ENCODE measurements at places on chromosomes 6 and 20.
A peak's percentile ranks its signal among the peaks of the same experiment; 100 is the strongest.

DNA sequence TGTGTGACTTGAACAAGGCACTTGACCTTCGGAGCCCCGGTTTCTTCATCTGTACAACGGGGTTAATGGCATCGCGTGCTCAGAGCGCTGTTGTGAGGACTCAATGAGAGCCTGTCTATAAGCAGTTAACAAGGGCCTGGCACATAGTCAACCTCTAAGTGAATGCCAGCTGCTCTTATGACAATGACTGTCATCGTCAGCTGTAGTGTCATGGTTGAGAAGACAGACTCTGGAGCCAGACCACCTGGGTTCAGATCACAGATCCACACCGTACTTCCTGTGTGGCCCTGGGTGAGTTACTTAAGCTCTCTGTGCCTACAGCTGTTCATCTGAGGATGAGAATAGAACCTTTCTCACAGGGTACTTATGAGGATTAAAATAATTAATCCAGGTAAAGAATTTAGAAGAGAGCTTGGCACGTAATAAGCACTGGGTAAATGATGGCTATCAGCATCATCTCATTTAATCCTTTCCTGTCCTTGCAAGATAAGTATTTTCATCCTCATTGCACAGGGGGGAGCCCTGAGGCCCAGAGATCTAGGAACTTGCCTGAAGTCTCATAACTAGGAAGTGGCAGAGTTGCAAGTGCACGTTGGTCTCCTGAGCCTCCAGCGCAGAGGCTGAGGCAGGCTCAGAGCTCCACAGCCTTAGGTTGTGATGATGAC is 105.3 kb downstream of the EYA2 start:
- no peak for DNase-seq

DNA sequence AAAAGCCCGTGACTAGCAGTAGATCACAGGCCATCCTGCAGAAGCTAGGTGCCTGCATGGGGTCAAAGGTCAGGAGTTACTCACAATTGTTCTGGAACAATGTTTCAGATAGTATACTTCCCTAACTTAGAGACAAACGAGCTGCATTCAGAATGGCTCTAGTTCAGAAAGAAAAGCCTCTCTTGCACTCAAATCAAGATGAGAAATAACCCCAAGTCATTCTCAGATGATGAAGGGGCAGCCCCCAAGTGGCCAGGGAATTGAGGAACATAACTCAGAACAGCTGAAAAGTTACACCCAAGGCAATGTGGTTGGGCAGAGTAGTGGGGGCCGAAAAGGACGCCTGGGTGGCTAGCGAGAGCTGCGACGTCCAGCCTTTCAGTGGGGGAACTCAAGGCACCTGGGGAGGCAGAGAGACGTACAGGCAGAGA is 27.8 kb downstream of the FYN start:
- peak; percentile 65 for DNase-seq

DNA sequence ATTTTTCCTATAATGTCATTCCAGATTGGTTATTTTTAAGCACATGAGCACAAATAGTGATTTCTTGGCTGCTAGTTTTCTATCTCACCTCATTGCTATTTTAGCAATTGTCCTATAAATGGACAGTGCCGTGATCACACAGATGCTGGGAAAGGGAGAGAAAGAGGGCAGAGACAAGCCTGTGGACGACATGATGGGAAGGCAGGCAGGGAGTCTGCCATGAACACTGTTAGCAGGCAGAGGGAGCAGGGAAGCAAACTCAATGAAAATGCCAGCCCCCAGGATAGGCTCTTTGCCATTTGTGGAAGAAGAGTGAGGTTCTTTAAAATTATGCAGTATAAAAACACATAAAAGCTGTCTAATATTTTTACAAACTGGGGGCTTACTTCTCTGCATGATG is 96.8 kb downstream of the ADTRP start:
- DNase-seq: no peak

GRCh38 chr6:36818756-36819155 is 20.5 kb downstream of the CPNE5 start:
- no peak for DNase-seq

DNA sequence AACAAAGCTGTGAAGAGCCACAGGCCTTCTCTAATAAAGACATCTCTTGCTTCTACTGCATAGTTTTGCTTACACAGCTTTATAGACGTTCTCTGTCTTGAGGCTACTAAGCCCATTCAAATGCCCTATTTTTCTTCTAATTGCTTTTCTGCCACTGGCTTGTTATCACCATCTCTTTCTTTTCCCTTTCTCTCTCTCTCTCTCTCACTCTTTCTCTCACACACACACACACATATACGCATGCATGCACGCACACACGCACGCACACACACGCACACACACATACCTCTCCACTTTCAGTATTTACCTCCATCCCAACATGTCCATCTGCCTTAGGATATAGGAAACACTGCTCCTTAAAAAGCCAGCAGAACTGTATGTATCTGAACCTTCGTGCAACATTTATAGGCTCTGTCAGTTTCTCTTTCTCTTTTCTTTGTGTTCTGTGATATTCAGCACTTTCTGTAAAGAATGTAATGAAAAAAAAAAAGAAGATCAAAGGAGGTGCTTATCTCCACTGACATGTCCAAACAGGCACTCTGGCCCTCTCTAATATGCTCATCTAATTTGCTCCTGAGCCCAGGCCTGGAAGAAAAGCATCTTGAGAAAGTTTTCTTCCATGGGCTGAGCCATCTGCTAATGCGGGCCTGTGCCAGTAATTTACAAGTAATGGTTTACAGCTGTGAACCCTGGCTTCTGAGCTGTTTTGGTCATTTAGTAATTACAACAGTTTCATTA is 1046.7 kb upstream of the MAP3K7 start:
- peak; percentile 57 for DNase-seq

- no peak for DNase-seq
Measured at GRCh38 chr6:89978749-89979145, 84.5 kb downstream of the GJA10 start.

GRCh38 chr6:106411056-106411455 is 50.5 kb downstream of the CRYBG1 start:
- DNase-seq: no peak

GRCh38 chr20:52230409-52230808 is 38.8 kb upstream of the ZFP64 start:
- no peak for DNase-seq

- no peak for DNase-seq
Measured at GRCh38 chr6:84707171-84707570, 57.2 kb downstream of the TBX18 start.

- DNase-seq: peak; percentile 70
Measured at GRCh38 chr6:113599444-113599843, 257.7 kb upstream of the MARCKS start.

DNA sequence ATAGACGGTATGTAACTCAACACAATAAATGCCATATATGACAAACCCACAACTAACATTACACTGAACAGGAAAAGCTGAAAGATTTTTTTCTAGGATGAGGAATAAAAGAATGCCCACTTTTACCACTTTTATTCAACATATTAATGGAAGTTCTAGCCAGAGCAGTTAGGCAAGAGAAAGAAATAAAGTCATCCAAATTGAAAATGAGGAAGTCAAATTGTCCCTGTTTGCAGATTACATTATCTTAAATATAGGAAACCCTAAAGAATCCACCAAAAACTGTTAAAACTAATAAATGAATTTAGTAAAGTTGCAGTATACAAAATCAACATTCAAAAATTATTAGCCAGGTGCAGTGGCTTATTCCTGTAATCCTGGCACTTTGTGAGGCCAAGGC is 24.6 kb upstream of the ADGB start:
- DNase-seq: peak; percentile 27

Data from OCI-M1 (cell line).